ENCODE measurements at places on chromosomes 3 and 15.
A peak's percentile ranks its signal among the peaks of the same experiment; 100 is the strongest.

DNA sequence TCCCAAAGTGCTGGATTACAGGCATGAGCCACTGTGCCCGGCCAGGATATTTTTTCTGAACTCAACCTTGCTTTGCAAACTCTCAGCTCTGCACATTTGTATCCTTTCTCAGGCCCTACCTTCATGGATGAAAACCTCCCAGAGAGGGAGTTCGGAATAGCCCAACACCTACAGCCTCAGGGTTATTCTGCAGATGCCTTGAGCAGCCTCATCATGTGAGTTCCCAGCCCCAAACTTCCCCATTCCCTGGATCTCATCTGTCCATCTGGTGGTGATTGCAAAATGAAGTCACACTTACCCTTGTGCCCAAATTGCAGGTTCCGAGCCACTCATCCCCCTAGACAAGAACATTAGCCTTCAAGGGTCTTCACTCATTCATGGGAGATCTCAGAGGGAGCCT, 39.9 kb upstream of the KLHL25 start:
- DNase-seq = no peak

- DNase-seq = no peak
Observed at GRCh38 chr3:152360302-152360701, 91.6 kb downstream of the MBNL1 start.

- no peak for DNase-seq
Observed at GRCh38 chr15:61830536-61831330, 229.5 kb downstream of the VPS13C start.

DNA sequence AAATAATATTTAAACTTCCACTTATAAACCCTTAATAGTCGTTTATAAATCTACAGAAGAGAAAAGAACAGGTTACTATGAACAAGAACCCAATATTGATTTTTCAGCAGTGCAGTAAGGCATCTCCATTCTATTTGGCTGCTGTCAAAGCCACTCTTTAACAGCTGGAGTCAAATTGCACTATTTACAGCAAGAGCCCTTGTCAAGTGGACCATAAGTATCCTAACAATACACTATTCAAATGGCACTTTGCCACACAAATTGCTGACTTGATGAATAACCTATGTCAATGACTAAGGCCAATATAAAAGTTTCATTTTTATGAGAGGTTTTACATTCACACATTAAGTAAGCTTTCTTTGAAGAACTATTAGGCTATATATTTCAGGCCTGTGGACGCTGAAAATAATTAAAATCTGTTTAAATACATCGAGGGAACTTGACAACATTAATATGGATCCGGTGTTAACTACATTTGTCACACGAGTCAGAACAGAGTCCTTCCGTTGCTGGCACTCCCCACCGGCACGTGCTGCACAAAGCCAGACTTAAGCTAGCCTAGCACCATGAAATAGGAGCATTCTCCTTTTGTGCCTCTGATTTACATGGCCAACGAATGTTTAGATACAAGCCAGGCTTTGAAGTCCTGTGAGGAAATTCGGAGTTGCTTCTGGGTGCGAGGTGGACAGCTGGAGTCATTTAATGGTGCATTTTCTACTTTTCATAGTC, 100.5 kb downstream of the WDR72 start:
- no peak for DNase-seq

DNA sequence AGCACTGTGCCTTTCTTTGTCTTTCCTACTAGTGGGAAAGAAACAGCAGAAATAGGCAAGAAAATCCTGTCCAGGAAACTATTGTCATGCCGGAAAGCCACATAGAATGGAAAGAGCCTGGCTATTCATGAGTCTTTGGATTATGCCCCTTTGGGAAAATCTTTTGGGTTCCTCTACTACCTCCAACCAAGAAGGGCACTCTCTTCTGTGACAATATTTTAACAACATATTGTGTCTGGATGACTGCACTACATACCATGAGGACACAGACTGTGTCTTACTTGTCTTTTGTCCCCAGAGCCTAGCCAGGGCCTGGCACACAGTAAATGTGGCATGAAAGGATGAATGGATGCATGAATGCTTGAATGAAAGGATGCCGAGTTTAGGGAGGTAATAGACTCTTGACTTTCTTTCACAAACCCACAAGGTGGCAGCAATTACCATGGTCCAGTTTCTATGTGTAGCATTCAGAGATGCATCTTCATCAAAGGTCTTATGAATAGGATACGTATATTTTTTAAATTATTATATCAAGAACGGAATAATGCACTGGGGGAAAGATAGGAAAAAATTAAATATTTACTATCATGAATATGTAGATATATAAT, 30.3 kb downstream of the ARL14 start:
- peak; percentile 9 for DNase-seq

DNA sequence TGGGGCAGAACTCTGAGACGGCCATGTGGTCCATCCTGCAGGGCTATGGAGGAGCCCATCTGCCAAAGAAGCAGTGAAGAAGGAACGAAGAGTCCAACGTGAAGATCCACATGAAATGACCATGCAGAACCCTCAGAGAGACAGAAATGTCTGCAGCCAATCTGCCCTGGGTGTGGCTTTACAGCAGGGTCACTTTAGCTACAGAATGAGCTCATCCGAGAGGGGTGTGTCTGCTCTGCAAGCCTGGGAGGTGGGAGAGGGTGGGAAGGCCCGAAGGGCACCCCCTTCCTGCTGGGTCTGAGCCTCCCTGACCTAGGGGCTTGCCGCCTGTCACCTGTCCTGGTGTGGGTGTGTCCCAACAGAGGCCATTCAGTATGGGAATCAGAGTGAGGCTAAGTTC, 176.3 kb downstream of the ATP10A start:
- no peak for DNase-seq

- DNase-seq = no peak
Observed at GRCh38 chr3:52070724-52071621, 14.6 kb upstream of the DUSP7 start.

- no peak for DNase-seq
Observed at GRCh38 chr15:77907824-77908751, 169.4 kb downstream of the TBC1D2B start.

DNA sequence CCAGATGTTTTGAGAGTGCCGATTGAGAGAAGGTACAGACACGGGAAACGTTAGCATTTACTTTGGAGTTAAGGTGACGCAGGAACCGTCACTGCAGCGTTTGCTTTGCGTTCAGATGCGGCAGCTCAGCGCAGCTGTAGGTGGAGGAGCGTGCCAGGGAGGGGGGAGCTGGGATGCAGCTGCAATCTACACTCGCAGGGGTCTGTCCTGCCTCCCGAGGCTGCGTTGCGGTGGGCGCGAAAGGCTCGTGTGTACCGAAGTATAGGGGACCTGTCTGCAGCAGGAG, 425 bp upstream of the FYTTD1 start:
- no peak for DNase-seq

DNA sequence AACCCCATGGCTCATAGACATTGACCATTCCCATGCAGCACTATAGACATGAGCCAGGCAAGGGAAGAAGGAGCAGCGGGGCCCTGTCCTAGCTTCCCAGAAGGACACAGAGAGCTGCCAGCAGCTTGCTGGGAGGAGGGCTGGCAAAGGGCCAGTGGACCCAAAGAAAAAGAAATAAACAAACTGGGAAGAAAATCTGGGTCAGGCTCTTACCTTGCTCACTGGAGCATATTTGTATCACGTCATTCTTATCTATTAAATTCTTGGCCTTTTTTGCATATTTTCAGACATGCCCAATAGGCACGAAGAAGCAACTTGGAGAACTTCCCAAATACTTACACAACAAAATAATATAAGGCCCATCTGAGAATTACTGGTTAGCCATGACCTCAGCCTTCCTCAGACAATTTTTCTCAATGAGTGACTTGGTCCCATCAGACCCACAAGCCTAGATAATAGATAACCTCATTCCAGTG, 28.4 kb downstream of the RASGRP1 start:
- no peak for DNase-seq

GRCh38 chr3:171678971-171679492, 131.3 kb downstream of the PLD1 start:
- DNase-seq = no peak

DNA sequence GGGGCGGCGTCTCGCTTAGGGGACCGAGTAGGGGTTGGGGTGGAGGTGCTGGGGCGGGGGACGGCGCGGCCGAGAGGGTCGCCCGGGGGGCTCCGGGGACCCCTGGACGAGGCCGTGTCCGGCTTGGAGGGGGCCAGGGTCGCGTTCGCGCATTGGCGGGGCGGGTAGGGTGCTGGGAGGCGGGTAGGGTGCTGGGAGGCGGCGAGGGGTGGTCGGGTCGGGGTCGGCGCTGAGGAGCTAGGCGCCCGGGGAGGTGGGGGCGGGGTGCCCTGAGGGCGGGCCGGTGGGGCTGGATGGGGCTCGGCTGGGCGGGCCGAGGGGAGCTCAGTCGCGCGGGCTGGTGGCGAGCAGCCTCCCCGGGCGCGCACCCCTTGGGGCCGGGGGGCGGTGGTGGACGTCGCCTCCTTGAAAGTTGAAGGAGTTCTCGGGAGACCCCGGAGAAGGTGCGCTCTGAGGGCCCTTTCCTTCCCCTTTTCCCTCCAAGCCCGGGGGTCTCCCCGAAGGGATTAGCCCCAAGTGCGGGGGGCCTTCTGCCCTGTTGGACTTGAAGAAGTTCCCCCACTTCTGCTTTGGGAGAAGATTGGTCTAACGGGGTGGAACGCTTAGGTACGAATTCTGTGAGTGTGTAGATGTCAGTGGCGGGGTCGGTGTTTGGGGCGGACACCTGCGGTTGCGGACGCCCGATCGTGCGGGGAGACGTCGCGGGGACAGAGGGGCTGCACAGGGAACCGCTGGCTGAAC, 543 bp downstream of the MEF2A start:
- DNase-seq = no peak

DNA sequence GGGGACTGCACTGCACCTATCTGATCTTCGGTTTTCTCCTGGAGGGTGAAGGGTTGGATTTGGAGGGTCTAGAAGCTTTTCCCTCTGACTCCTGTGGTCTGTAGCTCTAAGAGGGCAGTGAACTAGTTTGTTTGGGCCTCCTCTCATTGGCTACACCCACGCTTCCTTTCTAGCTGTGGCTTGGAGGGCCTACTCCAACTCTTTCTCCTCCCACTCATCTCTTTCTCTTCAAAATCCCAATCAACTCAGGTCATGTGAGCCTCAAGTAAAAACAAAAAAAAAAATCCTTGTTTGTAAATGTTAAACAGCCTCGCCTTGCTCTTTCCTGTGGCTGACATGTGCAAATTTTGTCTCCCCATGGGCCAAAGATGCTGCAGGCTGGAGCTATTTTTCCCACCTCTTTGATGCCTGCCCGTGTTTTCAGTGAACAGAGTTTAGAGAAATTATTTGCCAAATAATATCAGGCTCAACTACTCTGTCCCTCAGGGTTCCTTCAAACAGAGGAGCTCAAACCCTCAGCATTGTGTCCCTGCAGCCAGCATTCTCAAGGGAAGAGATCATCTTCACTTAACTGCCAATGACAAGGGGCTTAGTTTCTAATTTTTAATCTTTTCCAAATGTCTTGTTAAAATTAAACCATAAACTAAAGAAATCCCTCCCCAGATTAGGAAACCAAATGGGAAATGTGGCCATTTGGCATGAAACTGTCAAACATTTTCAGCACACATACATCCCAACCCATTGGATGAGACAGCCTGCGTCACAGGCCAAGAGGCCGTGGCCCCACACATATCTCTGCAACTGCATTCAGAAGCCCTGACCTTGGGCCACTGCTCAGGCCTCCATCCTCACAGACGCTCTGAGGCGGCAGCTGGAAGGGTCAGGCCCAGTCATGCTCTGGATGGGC, 114.8 kb upstream of the THBS1 start:
- no peak for DNase-seq

GRCh38 chr3:170806676-170807075, 63.3 kb downstream of the RPL22L1 start:
- no peak for DNase-seq

- DNase-seq = no peak
Observed at GRCh38 chr3:155504682-155505081, 211.2 kb upstream of the STRIT1 start.

DNA sequence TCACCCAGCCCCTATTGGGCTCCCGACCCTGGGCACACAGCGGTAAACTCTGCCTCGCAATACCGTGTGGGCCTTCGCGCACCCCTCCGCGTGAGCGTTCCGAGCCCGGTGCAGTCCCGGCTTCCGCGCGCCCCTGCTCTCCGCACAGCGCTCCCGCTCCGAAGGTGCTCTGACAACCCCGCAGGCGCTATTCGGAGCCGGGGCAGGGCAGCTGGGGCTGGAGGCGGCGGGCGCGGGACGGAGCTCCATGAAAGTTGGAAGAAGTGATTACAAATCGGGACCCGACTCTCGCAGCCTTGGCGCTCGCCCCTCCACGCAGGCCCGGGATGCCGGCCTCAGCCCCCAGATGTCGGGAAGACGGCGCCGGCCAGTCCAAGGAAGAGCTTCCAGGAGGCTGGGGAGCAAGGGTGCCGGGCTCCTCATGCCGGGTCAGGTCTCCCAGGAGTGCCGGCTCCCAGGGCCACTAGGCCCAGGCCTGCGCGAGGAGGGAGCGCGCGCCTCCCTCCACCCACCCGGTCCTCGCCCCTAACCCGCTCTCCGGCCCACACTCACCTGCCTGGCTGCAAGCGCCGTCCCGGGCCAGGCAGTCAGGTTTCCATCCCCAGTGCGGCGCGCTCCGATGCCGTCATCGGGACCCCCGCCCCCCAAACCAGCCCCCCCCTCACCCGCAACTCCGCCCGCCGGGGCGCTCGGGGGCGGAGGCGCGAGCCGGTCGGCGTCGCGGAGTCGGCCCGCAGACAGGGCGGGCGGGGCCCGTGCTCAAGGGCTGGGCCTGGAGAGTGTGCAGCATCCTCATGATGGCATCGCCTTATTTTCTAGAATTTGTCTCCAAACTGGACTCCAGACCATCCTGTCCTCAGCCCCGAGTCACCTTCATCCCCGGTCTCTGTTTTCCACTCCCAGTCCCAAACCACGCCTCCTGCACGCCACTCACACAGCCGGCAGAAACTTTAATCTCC, at the start of gene KIF7:
Gene KIF7 (minus strand): TSS at position 621 of the 959 bp plus-strand sequence. CDS start 2,537 bp downstream, outside the sequence.
- DNase-seq = no peak

DNA sequence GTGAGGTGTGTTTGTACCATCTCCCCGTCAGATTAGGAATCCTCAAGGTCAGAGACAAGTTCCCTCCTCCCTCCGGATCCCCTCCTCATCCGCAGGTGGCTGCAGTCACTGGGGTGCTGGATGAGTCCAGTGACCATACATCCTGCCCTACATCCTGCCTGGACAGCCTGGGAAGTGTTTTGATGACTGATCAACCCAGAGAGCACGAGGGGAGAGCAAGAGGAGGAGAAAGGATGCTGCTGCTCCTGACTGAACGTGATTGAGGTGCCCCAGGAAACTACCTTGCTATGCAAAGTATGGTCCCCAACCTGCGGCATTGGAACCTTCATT, 65.1 kb downstream of the SLC12A8 start:
- DNase-seq = no peak

DNA sequence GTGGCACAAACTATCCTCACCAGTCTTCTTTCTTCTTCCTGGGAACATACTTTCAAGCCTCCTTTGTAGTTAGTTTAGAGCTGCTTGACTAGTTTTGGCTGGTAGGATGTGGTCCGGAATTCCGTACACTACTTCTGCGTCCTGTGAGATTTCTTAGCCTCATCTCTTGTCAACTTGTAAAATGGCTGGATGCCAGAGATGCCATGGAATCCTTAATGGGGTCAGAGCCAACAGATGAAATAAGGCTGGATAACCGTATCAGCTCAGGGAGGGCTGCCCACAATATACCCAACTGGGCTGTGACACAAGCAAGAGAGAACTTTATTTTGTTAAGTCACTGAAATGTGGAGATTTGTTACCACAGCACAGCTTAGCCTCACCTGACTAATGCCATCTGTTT, 466.9 kb upstream of the MDFIC2 start:
- no peak for DNase-seq
